ENCODE measurements at places on chromosomes 16 and 17. TPM values are rescaled to one million over a fixed set of nuclear protein-coding genes. Genes with fewer than 3 reads are reported as not detected.

Gene TMEM88
- total RNA-seq: 1.2 TPM

Gene FNDC8
- total RNA-seq: not detected

Gene TP53TG3
- not detected for total RNA-seq

Gene TIGD7
- total RNA-seq: 3.4 TPM

Gene CARD14
- not detected for total RNA-seq

Gene OTOP2
- not detected for total RNA-seq

Gene HSD17B2
- total RNA-seq: 0.26 TPM

Gene APOH
- total RNA-seq: not detected

Gene PLCD3
- total RNA-seq: 81.6 TPM

DNA sequence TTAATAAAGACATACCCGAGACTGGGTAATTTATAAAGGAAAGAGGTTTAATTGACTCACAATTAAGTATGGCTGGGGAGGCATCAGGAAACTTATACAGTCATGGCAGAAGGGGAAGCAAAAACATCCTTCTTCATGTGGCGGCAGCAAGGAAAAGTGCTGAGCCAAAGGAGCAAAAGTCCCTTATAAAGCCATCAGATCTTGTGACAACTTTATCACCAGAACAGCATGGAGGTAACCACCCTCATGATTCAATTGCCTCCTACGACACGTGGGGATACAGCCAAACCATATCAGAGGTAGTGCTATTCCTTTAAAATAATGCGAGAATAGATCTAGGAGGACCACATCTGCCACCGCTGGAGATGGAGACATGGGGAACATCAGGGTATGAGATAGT lies 9.0 kb downstream of the C16orf54 start:
- no peak overlapping the region for H3K27ac ChIP-seq
- H3K36me3 ChIP-seq: no peaks in the 10 kb centered on the region
- peaks cover 48% of the 10 kb centered on the region for H3K27me3 ChIP-seq
- peaks cover 6% of the 10 kb centered on the region for H3K4me1 ChIP-seq
- no peak overlapping the region for H3K4me3 ChIP-seq
- DNase-seq: no peak

- H3K27ac ChIP-seq: peak overlapping the region; percentile 96
- H3K4me3 ChIP-seq: peak overlapping the region; percentile 96
- peaks cover 10% of the 10 kb centered on the region for H3K27me3 ChIP-seq
- peaks cover 51% of the 10 kb centered on the region for H3K4me1 ChIP-seq
- DNase-seq: no peak
Measured at GRCh38 chr16:70522216-70523075, 908 bp downstream of the COG4 start.

- H3K4me1 ChIP-seq: no peaks in the 10 kb centered on the region
- DNase-seq: no peak
- peaks cover 37% of the 10 kb centered on the region for H3K36me3 ChIP-seq
Measured at GRCh38 chr17:1340371-1340770, 59.7 kb downstream of the YWHAE start.

DNA sequence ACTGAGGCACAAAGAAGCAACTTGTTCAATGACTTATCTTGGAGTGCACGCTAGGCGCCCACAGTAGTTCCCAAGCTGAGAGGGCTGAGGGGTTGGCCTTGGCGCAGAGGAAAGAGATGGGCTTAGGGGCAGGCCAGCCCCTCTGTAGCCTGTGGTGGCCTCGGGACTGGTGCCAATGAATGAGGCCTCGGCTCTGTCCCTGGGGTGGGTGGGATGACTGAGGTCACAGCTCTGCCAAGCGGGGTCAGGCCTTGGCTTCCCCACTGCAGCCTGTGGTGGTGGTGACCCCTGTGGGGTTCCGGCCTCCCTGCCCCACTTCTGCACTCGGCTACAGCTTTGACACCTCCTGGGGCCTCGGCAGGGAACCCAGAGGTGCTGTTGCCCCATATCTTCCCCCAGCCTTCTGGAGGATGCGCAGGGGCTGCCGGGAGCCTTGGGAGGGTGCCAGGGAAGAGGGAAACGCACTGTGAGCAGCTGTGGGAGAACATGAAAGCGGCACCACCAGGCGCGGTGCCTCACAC lies 46.0 kb downstream of the BEAN1 start:
- H3K27me3 ChIP-seq: peaks cover 42% of the 10 kb centered on the region
- no peak overlapping the region for H3K4me3 ChIP-seq
- no peaks in the 10 kb centered on the region for H3K36me3 ChIP-seq
- H3K27ac ChIP-seq: no peak overlapping the region
- H3K4me1 ChIP-seq: no peaks in the 10 kb centered on the region
- DNase-seq: no peak

GRCh38 chr16:69223882-69224281 lies 36.9 kb downstream of the SNTB2 start:
- no peaks in the 10 kb centered on the region for H3K27me3 ChIP-seq
- peaks cover 5% of the 10 kb centered on the region for H3K36me3 ChIP-seq
- H3K4me1 ChIP-seq: peaks cover 57% of the 10 kb centered on the region
- H3K4me3 ChIP-seq: no peak overlapping the region

DNA sequence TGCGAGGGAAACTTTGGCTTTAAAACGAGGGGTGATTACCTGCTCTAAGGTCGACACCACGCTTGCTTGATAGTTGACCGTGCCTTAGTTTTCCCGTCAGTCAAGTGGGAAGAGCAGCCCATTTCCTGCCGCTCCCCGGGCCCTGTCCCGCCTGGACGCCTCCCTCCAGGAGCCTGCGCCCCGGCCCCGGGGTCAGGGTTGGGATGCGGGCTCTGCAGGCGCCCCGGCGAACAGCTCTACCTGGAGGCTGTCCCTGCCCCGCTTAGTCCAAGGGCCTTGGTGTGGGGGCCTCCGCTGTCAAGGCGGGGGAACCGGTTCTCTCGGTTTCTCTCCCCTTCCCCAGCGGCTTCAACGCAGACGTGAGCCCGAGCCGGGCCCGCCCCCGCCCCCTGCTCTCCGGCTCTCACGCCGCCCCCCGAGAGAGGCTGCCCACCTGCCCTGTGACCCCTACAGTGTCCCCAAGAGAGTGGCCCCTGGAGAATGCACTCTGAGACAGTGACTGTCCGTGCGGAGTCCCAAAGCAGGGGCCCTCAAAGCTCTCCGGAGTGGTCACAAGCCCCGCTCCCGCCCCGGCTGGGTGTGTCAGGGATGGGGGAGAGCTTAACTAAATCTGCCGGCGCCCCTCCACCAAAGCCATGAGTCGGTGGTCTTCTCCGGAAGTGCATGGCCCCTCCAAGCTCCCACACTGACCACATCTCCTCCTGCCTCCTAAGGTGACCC lies 117.4 kb upstream of the SMURF2 start:
- peaks cover 12% of the 10 kb centered on the region for H3K4me1 ChIP-seq
- no peaks in the 10 kb centered on the region for H3K36me3 ChIP-seq
- H3K27ac ChIP-seq: no peak overlapping the region
- H3K4me3 ChIP-seq: peak overlapping the region; percentile 73
- no peak for DNase-seq

DNA sequence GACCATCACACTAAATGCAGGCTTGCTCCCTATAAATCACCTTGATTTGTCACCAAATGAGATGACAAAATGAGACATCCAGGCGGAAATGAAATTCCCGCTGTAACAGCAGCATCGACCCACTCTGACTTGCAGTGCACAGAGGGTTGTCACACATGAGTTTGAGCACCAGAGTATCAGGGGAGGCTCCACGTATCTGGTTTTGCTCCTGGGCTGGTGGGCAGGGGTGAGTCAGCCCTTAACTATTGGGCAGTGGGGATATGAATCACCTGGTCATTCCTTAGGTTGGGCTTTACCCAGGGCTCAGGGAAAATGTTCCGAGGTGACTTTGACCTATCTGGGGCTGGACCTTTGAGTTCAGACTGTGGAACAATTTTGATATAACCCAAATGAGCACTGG lies 245.2 kb upstream of the CCL2 start:
- peaks cover 1% of the 10 kb centered on the region for H3K27me3 ChIP-seq
- no peaks in the 10 kb centered on the region for H3K4me1 ChIP-seq
- no peak overlapping the region for H3K4me3 ChIP-seq
- no peak overlapping the region for H3K27ac ChIP-seq
- no peak for DNase-seq

- no peak for DNase-seq
- no peaks in the 10 kb centered on the region for H3K27me3 ChIP-seq
- no peaks in the 10 kb centered on the region for H3K4me1 ChIP-seq
- no peak overlapping the region for H3K4me3 ChIP-seq
- H3K27ac ChIP-seq: no peak overlapping the region
- H3K36me3 ChIP-seq: no peaks in the 10 kb centered on the region
Measured at GRCh38 chr17:74343526-74344284, 17.7 kb downstream of the KIF19 start.

- peaks cover under 1% of the 10 kb centered on the region for H3K27me3 ChIP-seq
- H3K4me3 ChIP-seq: no peak overlapping the region
- DNase-seq: peak; percentile 18
- no peak overlapping the region for H3K27ac ChIP-seq
- peaks cover 18% of the 10 kb centered on the region for H3K36me3 ChIP-seq
Measured at GRCh38 chr17:74770498-74771318, 5.4 kb downstream of the NAT9 start.

GRCh38 chr17:51742571-51742970 lies 415.9 kb downstream of the CA10 start:
- no peak overlapping the region for H3K27ac ChIP-seq
- H3K27me3 ChIP-seq: no peaks in the 10 kb centered on the region
- no peak overlapping the region for H3K4me3 ChIP-seq
- no peaks in the 10 kb centered on the region for H3K36me3 ChIP-seq
- DNase-seq: no peak
- no peaks in the 10 kb centered on the region for H3K4me1 ChIP-seq

- H3K36me3 ChIP-seq: no peaks in the 10 kb centered on the region
- no peak overlapping the region for H3K4me3 ChIP-seq
- DNase-seq: no peak
Measured at GRCh38 chr16:7150230-7150629, 182.4 kb upstream of the RBFOX1 start.

DNA sequence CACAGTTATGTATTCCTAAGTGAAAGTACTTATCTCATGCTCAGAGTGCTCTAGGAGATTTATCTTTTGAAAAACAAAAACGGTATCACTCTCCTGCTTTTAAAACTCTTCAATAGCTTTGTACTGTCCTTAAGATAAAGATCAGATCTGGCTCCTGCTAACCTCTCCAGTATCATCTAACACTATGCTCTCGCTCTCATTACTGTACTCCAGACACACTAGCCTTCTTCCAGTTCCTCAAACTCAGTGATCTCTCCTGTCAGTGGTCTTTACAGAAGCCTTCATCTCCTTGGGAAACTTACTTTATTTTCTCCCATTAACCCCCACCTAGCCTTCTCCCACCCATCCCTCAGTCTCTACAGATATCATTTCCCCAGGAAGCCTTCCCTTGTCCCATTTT lies 10.1 kb downstream of the ULK2 start:
- no peaks in the 10 kb centered on the region for H3K27me3 ChIP-seq
- no peak for DNase-seq
- no peaks in the 10 kb centered on the region for H3K36me3 ChIP-seq
- no peak overlapping the region for H3K27ac ChIP-seq
- H3K4me3 ChIP-seq: no peak overlapping the region

DNA sequence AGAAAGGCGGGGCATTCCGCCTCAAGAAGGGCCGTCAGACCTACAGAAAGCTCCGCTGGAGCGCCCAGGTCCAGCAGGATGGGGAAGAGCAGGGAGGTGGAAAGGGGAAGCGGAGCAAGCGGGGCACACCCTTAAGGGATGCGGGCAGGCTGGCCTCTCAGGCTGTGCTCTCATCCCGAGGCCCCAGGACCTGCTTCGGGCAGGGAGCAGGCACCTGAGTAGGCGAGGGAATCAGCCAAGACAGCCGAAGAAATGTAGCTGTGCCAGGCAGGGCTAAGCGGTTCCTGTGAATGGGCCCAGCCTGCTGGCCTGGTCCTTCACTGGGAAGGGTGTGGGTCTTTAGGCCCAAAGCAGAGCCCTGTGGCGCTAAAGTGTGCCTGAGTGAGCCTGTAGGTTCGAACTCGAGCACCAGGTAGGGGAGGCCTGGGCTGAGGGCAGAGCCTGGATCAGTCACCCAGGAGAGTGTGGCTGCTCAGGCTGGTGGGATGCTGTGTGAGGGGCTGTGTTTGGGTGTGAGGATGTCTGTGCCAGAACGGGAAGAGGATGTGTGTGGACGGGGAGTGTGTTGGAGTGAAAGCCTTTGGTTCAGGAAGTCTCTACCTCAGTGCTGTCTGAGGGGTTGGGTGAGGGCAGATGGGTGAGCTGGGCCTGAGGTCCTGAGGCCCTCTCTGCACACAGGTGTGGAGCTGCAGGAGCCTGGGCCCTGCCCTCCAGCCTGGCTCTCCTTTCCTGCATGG lies 3.3 kb downstream of the TBX4 start:
- peaks cover 78% of the 10 kb centered on the region for H3K27me3 ChIP-seq
- H3K4me3 ChIP-seq: no peak overlapping the region
- H3K4me1 ChIP-seq: peaks cover 27% of the 10 kb centered on the region
- DNase-seq: no peak
- H3K27ac ChIP-seq: no peak overlapping the region

DNA sequence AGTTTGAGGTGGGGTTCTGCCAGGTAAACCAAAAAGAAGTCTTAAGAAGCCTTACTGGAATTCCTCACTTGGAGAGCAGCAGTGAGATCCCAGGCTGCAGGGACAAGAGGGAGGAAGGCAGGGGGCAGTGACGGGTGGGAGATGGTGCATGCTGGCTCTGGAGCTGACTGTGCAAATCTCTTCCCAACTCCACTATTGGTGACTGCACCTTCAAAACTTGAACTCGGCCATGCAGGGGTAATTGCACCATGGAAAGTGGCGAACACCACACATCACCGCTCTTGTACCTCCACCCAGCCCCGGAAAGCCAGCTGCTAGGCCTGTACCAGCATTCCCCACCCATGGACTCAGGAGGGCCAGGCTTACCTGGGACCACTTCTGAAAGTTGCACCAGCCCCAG lies 51.4 kb upstream of the CDR2 start:
- no peaks in the 10 kb centered on the region for H3K27me3 ChIP-seq
- DNase-seq: no peak
- peaks cover 22% of the 10 kb centered on the region for H3K4me1 ChIP-seq
- no peak overlapping the region for H3K4me3 ChIP-seq

DNA sequence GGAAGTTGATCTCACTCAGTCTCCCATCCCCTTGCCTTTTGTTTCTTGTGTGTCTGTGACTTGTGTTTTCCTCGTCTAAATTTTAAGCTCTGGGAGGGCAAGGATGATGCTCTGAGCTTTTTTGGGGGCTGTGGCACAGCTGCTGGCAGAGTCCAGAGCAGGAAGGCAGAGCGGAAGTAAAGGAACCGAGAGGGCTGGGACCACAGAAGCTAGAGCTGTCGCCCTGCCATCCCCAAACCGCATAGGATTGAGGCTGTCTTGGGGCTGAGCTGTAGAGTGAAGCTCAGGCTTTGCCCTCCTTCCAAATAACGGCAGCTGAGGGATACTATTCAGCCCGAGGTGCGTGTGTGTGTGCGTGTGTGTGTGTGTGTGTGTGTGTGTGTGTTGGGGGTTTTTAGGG lies 3.8 kb upstream of the DNAH2 start:
- DNase-seq: no peak
- H3K27me3 ChIP-seq: peaks cover 27% of the 10 kb centered on the region
- no peaks in the 10 kb centered on the region for H3K36me3 ChIP-seq

Measured in HFFc6 (cell line).